ENCODE measurements at places on chromosomes 13 and 19.

- DNase-seq: no peak
Measured at GRCh38 chr13:114173745-114174144, 5.3 kb upstream of the CFAP97D2 start.

GRCh38 chr19:4446704-4447200 lies 10.8 kb downstream of the UBXN6 start:
- no peak for DNase-seq

GRCh38 chr19:46202872-46203860 lies 26.4 kb upstream of the IGFL1 start:
- no peak for DNase-seq

GRCh38 chr19:19067276-19068072 lies 3.7 kb downstream of the SLC25A42 start:
- DNase-seq: no peak

GRCh38 chr19:6556480-6557195 lies 25.8 kb downstream of the TNFSF9 start:
- no peak for DNase-seq

GRCh38 chr13:78607409-78608251 lies 4.3 kb upstream of the POU4F1 start:
- DNase-seq: no peak

GRCh38 chr13:51534041-51534817 lies 50.0 kb upstream of the WDFY2 start:
- DNase-seq: no peak

DNA sequence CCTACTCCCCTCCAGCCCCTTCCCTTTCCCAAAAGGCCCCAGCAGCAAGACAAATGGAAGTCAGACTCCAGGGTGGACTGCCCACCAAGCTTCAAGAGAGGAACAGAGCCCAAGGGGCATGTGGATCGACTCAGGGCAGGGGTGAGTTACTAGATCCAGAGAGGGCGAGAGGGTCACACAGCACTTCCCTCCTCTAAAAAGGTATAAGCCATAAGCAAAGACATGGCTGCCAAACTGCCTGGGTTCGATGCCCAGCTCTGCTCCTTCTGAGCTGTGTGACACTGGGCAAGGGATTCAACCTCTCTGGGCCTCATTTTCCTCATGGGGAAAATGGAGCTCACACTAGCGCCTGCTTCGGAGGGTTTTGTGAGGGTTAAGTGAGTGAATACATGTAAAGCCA lies 3.8 kb downstream of the PPP1R14A start:
- no peak for DNase-seq

DNA sequence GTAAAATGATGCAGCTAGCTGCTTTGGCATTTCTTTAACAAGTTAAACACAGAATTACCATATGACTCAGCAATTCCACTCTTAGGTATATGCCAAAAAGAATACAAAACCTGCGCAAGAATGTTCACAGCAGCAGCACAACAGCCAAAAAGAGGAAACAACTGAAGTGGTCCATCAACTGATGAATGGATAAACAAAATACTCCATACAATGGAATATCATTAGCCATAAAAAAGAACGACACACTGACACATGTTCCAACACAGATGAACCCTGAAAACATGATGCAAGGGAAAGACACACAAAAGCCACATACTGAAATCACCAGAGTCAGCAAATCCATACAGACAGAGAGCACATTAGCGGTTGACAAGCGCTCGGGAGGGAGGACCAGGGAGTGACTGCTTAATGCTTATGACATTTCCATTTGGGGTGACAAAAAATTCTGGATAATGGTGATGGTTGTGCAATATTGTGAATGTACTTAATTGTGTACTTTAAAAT lies 3.0 kb downstream of the PCID2 start:
- DNase-seq: no peak

DNA sequence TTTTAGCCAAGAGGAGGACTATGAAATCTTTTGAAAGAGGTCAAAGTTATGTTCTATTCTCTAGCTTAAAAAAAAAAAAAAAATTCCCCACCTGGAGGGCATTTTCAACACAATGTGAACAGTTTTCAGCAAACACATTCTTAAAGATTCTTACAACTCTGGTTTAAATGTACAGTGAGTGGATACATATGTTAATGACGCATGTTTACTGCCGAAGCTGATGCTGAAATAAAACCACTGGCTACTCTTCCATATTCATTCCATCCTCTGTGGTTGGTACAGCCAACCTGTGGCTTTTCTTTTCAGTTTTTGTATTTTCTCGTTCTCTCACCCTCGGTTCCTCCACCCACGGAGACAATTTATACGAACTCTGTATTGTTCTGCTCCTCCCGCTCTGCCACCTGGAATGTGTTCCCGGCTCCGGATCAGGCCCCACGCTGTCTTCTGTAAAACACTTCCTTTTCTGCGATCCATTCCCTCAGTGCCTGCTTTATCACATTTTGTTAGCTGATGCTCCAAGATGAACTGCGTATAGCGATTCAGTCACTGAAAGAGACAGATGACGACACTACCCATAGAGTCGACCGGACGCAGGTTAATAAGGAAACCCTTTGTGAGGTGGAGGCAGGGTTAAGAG lies 466.4 kb upstream of the ARGLU1 start:
- no peak for DNase-seq

DNA sequence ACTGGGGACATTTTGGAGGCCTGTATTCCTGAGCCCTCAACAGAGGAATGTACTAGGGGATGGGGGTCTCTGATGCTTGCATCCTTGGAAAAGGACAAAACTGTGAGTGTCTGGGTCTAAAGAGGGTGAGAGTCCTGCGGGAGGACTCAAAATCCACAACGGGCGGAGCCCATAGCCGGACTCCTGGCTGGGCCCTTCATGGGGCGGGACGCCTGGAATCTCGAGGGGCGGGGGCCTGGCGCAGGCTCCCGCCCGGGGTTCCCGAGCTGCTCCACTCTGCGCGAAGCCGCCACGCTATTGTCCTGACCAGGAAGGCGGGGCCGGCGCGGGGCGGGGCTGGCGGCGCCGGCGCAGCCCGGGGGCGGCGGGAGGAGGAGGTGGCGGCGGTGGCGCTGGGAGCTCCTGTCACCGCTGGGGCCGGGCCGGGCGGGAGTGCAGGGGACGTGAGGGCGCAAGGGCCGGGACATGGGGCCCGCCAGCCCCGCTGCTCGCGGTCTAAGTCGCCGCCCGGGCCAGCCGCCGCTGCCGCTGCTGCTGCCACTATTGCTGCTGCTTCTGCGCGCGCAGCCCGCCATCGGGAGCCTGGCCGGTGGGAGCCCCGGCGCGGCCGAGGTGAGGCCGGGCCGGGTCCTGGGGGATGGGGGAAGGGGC lies at the start of gene APLP1:
Gene APLP1 (plus strand): TSS at position 403 of the 651 bp plus-strand sequence. CDS start 63 bp downstream, at position 466.
- DNase-seq: peak; percentile 59

Data from stimulated activated CD4-positive, alpha-beta T cell treated with anti-CD3 and anti-CD28 coated beads, Interleukin-1b, Interleukin-23, amount 100 ng/mL, for 48 hours (primary cell).